ENCODE measurements at places on chromosomes 6 and 20.

DNA sequence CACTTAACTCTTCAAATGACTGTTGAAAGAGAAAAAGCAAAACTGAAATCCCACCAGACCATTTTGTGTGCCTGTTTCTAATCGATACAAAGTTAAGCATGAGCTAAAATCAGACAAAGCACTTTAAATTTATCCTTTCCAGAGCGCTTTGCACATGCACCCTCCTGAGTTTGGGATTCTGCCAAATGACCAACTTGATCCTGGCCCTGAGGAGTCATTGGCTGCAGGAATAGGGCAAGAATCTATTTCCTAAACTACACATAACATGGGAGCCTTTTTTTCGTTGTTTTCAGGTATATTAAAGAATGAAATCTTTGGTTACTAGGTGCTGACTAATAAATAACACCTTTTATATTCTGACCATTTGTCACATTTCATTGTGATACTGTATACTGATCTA, 23.8 kb upstream of the MTHFD1L start:
- H3K4me1 ChIP-seq, result no peaks in the 10 kb centered on the region
- no peak overlapping the region for H3K4me3 ChIP-seq
- no peak for DNase-seq
- H3K27ac ChIP-seq, result no peak overlapping the region

DNA sequence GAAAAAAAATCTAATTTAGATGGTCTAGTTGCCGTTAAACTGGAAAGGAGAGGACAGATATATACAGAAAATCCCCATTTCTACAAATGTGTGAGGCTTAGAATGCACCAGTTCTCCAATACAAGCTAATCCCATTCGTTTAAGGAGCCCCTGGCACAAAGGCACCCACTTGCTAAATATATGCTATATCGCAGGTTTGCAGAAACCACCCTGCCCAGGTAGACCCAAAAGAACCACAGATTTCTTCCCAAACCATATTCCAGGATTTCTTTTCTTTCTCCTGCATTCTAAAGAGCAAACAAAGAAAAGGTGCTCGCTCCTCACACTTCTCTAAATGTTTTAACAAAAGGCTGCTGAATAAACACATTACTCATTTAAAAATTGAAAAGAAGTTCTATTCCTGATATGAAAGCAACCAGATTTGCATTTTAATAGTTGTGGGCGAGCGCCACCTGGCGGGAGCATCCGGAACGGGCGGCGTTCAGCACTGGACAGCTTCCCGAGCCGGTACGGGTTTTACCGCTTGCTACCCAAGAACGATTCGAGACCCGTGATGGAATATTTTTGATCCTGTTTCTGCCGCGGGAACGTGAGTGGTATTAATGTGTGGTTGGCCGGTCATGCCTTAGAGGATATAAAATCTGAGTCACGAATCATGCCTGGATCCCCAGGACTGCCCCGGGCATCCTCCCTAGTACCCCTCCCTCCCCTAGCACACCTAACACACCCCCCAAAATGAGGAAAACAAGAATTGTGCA, 2.1 kb downstream of the PTPRT start:
- H3K4me3 ChIP-seq, result peak overlapping the region; percentile 15
- peaks cover 7% of the 10 kb centered on the region for H3K4me1 ChIP-seq
- H3K27ac ChIP-seq, result no peak overlapping the region
- no peak for DNase-seq
- H3K36me3 ChIP-seq, result no peaks in the 10 kb centered on the region
- peaks cover 15% of the 10 kb centered on the region for H3K27me3 ChIP-seq

- H3K27me3 ChIP-seq, result no peaks in the 10 kb centered on the region
- no peaks in the 10 kb centered on the region for H3K36me3 ChIP-seq
- H3K4me1 ChIP-seq, result no peaks in the 10 kb centered on the region
- DNase-seq, result no peak
- no peak overlapping the region for H3K27ac ChIP-seq
Observed at GRCh38 chr6:14656078-14656521, 538.5 kb downstream of the CD83 start.

DNA sequence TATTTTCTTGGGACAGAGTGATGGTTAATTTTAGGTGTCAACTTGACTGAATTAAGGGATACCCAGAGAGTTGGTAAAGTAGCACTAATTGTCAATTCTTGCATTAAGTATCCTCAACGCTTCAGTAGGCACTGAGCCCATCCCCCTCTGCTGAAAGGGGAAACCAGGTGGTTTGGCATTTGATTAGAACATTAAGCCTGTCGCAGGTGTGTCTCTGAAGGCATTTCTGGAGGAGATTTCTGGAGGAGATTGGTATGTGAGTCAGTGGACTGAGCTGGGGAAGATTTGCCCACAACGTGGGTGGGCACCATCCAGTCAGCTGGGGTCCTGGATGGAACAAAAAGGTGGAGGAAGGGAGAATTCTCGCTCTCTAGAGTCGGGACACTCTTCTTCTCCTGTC, 119.8 kb downstream of the RFX6 start:
- no peak for DNase-seq
- no peaks in the 10 kb centered on the region for H3K4me1 ChIP-seq
- H3K36me3 ChIP-seq, result no peaks in the 10 kb centered on the region
- no peak overlapping the region for H3K27ac ChIP-seq
- no peak overlapping the region for H3K4me3 ChIP-seq
- no peaks in the 10 kb centered on the region for H3K27me3 ChIP-seq

- DNase-seq, result no peak
- no peaks in the 10 kb centered on the region for H3K36me3 ChIP-seq
- no peaks in the 10 kb centered on the region for H3K27me3 ChIP-seq
- peak overlapping the region; percentile 98 for H3K4me3 ChIP-seq
Observed at GRCh38 chr20:41617059-41617901, 897 bp downstream of the CHD6 start.

- H3K36me3 ChIP-seq, result no peaks in the 10 kb centered on the region
- H3K4me3 ChIP-seq, result no peak overlapping the region
- no peak for DNase-seq
- H3K27me3 ChIP-seq, result no peaks in the 10 kb centered on the region
Observed at GRCh38 chr20:2228926-2229325, 66.9 kb upstream of the TGM3 start.

- H3K36me3 ChIP-seq, result no peaks in the 10 kb centered on the region
- H3K4me3 ChIP-seq, result no peak overlapping the region
- H3K4me1 ChIP-seq, result peaks cover 23% of the 10 kb centered on the region
- no peaks in the 10 kb centered on the region for H3K27me3 ChIP-seq
- no peak for DNase-seq
- H3K27ac ChIP-seq, result no peak overlapping the region
Observed at GRCh38 chr20:44733341-44734069, 12.2 kb upstream of the KCNK15 start.

DNA sequence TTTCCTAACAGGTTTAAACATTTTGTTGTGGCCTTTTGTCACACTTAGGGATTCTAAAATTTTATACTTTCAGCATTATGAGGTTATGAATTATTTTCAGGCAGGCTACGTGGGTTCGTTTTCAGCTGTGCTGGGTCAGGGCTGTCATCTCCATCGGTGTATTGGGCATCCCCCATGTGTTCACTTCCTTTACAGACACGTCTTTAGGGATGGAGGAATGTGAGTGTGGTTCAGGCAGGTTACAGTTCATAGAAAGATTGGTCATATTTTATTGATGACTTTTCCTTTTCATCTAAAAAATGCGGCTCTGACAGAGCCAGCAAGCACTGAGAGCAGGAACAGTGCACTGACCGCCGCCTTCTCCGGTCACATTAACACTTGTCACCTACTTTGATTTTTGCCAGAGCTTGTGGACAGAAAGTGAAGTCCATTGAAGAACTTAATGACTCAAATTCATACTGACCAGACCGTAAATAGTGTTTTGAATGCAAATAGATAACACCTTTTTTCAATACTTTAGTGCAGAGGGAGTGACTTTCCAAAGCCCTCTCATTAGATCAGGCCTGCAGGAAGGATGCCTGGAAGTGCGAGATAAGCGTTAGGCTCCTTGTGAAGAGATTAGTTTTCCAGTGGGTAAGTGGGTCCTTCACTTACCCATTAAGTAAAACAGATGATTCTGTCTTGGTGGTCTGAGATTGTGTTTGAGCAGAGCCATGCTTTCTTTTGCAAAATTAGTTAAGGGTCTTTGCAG, 113.1 kb downstream of the TIAM2 start:
- no peak for DNase-seq
- no peaks in the 10 kb centered on the region for H3K27me3 ChIP-seq
- H3K36me3 ChIP-seq, result no peaks in the 10 kb centered on the region
- no peak overlapping the region for H3K4me3 ChIP-seq
- no peaks in the 10 kb centered on the region for H3K4me1 ChIP-seq

DNA sequence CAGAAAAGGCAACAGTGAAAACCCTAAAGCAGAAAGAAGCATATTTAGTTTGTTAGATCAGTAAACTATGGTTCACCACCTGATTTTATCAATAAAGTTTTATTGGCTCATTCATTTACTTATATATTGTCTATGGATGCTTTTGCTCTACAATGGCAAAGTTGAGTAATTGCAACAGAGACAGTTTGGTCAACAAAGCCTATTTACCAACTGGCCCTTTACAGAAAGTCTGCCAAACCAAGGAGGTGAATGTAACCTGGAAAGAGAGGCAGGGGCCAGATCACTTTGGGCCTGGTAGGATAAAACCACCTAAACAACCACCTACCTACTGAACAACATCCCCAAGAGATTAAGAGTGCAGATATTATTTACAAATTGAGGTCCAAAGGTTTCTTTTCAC, 19.4 kb downstream of the SAYSD1 start:
- H3K4me3 ChIP-seq, result no peak overlapping the region
- H3K27ac ChIP-seq, result no peak overlapping the region
- H3K27me3 ChIP-seq, result no peaks in the 10 kb centered on the region
- H3K4me1 ChIP-seq, result no peaks in the 10 kb centered on the region
- H3K36me3 ChIP-seq, result no peaks in the 10 kb centered on the region
- no peak for DNase-seq

- no peak for DNase-seq
- H3K4me1 ChIP-seq, result peaks cover 6% of the 10 kb centered on the region
- no peaks in the 10 kb centered on the region for H3K27me3 ChIP-seq
- no peaks in the 10 kb centered on the region for H3K36me3 ChIP-seq
- H3K4me3 ChIP-seq, result no peak overlapping the region
- H3K27ac ChIP-seq, result no peak overlapping the region
Observed at GRCh38 chr20:43963872-43964791, 49.5 kb downstream of the TOX2 start.

DNA sequence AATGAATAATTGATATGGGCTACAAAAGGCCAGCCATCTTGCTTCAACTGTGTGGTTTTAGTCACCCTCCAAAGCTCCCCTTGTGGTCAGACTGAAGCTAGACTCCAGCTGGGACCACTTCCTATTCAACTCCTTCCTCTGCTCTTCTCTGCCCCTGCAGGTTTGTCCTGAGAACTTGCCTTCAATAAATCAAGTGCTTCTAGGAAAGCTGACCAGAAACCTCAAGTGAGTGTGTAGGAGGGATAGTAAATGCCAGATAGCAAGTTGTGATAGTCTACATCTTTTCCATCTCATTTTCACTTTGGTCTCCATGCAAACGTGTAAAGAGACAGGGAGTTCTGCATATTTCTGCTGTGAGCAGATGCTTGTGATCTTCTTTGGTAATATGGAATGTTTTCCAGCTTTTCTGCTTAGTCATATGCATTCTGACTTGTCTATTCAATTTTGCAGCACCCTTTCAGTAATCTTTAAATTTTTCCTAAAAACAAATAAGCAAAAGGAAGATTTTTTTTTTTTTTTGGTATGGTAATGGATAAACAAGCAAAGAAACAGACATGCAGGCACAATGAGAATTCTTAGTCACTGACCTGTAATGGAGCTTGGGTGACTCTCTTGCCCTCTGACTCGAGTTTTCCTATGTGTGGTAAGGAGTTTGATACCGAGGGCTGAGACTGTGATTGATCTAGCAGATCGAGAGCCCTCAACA, 201.3 kb upstream of the BTBD3 start:
- no peaks in the 10 kb centered on the region for H3K36me3 ChIP-seq
- H3K27ac ChIP-seq, result no peak overlapping the region
- no peaks in the 10 kb centered on the region for H3K27me3 ChIP-seq

- H3K27me3 ChIP-seq, result no peaks in the 10 kb centered on the region
- H3K27ac ChIP-seq, result no peak overlapping the region
- no peaks in the 10 kb centered on the region for H3K36me3 ChIP-seq
- no peak overlapping the region for H3K4me3 ChIP-seq
Observed at GRCh38 chr6:138569970-138570724, 70.9 kb upstream of the NHSL1 start.

DNA sequence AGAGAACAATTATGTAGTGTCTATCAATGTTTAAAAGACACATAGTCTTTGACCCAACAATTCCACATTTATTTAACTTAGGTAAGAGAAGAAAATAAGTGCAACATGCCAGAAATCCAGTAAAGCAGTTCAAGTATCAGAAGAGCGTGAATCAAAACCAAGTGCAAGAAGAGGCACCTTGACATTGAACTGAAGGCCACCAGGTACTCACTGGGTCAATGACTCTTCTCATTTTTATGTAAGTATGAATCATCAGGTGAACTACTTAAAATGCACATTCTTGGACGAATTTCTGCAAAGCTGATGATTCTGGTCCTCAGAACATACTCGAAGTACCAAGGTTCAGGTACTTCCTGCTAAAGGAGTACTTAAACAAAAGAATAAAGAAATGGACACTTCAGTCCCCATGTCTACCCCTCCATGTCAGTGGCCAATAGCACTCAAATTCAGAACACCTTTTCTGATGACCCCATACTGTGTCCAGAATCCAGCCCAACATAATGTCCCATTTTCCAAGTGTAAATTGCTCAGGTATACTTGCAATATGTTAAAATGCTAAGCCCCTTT, 481.9 kb downstream of the GJA1 start:
- H3K4me3 ChIP-seq, result no peak overlapping the region
- no peak for DNase-seq
- no peaks in the 10 kb centered on the region for H3K36me3 ChIP-seq
- H3K27ac ChIP-seq, result no peak overlapping the region

DNA sequence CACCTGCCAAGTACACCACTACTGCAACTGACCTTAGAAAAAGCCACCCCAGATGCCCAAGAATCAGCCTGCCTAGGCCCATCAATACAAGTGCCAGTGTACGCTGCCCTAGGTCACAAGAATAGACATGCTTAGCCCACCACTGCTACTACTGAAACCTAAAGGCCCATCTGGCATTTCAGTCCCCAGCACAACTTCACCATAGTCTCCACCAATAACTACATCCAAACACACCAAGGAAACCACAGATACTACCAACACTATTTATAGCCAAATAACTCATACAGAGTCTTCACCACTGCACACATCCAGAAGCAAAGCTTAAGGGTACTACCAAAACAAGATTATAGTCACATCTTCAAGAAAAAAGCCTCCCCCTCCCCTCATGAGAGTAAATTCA, 28.2 kb downstream of the TREML4 start:
- H3K4me3 ChIP-seq, result no peak overlapping the region
- no peaks in the 10 kb centered on the region for H3K27me3 ChIP-seq
- DNase-seq, result no peak
- no peaks in the 10 kb centered on the region for H3K4me1 ChIP-seq
- no peaks in the 10 kb centered on the region for H3K36me3 ChIP-seq

- H3K27ac ChIP-seq, result no peak overlapping the region
- no peaks in the 10 kb centered on the region for H3K36me3 ChIP-seq
- no peak overlapping the region for H3K4me3 ChIP-seq
- DNase-seq, result no peak
- H3K27me3 ChIP-seq, result no peaks in the 10 kb centered on the region
- H3K4me1 ChIP-seq, result no peaks in the 10 kb centered on the region
Observed at GRCh38 chr6:67887747-67888545, 747.1 kb upstream of the ADGRB3 start.

- no peaks in the 10 kb centered on the region for H3K27me3 ChIP-seq
- H3K27ac ChIP-seq, result no peak overlapping the region
- no peaks in the 10 kb centered on the region for H3K36me3 ChIP-seq
- no peak overlapping the region for H3K4me3 ChIP-seq
Observed at GRCh38 chr20:50758992-50759391, 27.6 kb downstream of the PARD6B start.

All from esophagus squamous epithelium (tissue), 5 donors.